ENCODE measurements at places on chromosomes 5 and 9. TPM values are rescaled to one million over a fixed set of nuclear protein-coding genes. Genes with fewer than 3 reads are reported as not detected.

Gene DMRT3
- total RNA-seq: not detected

Gene KIF4B
- 0.13 TPM for total RNA-seq

Gene SPATA31D1
- total RNA-seq: not detected

Gene PDGFRB
- total RNA-seq: 0.14 TPM

Gene GFRA3
- not detected for total RNA-seq

Gene RNF180
- 5.0 TPM for total RNA-seq

Gene IL13
- total RNA-seq: not detected

Gene TMEM174
- 0.07 TPM for total RNA-seq

Gene GLDC
- total RNA-seq: 19.4 TPM

Gene FAM153A
- total RNA-seq: not detected

Gene TRAF1
- 1.7 TPM for total RNA-seq

Gene LCN9
- not detected for total RNA-seq

Gene FGF18
- total RNA-seq: not detected

Gene KIF24
- 2.5 TPM for total RNA-seq

Gene CA9
- 0.40 TPM for total RNA-seq

Gene RASGRF2
- total RNA-seq: 9.4 TPM

Gene PLK2
- total RNA-seq: 801 TPM

Gene SMIM27
- total RNA-seq: 3.0 TPM

Gene SLC2A8
- total RNA-seq: 9.4 TPM

Gene CCNH
- total RNA-seq: 86.8 TPM

Gene SOHLH1
- not detected for total RNA-seq

All from pulmonary artery endothelial cell (primary cell).